ENCODE measurements at places on chromosomes 1 and 21.

GRCh38 chr1:118716775-118717174 is 271.4 kb downstream of the TBX15 start:
- DNase-seq: no peak

GRCh38 chr1:87113313-87113712 is 198.9 kb downstream of the HS2ST1 start:
- DNase-seq: no peak

GRCh38 chr21:41783476-41784180 is 16.8 kb upstream of the RIPK4 start:
- no peak for DNase-seq

- DNase-seq: no peak
Measured at GRCh38 chr1:172206256-172206655, 214.2 kb upstream of the C1orf105 start.

DNA sequence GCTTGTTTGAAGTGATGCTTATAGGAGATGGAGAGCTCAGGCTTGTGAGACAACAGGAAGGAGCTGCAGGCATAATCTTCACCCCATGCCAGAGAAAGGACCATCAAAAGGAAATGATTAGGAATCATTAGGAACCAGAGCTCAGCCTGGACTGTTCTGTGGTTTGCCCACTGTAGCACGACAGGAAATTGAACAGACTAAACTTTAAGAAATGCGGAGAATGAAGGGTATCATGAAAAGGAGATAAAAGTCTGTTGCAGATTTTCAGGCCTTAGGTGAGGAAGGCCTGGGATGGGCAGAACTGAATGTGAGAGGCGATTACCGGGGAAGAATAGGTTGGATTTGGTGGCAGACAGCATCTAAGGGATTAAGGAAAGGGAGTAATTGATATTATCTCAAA is 292.0 kb upstream of the PLXNA2 start:
- no peak for DNase-seq

DNA sequence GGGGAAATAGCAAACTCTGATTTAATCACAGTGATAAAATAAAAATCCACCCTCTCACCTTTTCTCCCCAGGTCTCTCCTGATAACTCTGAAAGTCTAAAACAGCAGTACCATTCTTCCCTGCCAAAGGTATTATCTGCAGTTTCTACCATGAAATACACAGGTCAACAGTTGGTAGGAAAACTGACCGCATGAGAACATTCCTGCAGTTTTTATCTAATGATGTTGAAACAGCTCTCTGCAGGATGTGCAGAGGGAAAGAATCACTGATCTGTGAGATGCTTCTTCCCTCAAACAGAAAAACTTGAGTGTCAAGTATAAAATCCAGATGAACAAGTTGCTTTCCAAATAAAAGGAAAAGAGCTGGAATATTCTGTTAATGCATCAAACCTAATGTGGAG is 39.1 kb downstream of the KCNJ6 start:
- DNase-seq: no peak
